ENCODE measurements at places on chromosomes 13 and 19.

GRCh38 chr13:44220948-44221347 lies 152.7 kb upstream of the SERP2 start:
- no peak for DNase-seq

- no peak for DNase-seq
These were observed 89.3 kb upstream of the C1QTNF9B start for GRCh38 chr13:23986619-23987018.

- DNase-seq = no peak
These were observed 234.9 kb downstream of the PCDH9 start for GRCh38 chr13:66995203-66995611.

- peak; percentile 80 for DNase-seq
These were observed 129.5 kb downstream of the CYSLTR2 start for GRCh38 chr13:48783181-48783630.

GRCh38 chr13:108785844-108786243 lies 156.4 kb downstream of the MYO16 start:
- DNase-seq = no peak

DNA sequence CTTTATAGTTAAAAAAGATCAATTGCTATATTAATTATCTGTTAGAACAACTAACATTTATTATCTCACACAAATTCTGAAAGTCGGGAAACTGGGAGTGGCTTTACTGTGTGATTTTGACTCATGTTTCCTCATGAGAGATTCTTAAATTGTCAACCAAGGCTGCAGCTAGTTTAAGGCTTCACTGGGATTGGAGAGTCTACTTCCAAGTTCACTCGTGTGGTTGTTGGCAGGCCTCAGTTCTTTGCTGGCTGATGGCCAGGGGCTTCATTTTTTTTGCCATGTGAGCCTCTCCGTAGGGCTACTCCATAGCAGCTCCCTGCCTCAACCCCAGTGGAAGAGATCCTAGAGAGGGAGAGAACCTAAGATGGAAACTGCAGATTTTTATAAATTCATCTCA lies 24.5 kb upstream of the LPAR6 start:
- DNase-seq = no peak

DNA sequence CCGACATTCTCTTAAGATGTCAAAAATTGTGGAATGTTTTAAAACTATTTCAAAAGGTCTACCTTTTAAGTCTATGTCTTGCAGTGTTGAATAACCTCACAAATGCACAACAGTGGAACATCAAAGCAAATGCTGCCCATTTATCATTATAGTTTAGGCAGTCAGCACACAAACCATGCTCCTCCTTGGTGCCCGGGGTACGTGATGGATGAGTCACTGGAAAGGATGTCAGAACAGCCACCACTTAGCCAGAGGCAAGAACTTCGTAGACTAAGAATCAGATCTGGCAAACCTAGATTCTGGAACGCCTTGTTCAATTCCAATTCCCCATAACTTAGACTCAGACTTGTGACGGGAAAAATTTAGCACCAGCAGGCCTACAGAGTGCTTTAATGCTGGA lies 343.6 kb downstream of the FGF9 start:
- DNase-seq = no peak

DNA sequence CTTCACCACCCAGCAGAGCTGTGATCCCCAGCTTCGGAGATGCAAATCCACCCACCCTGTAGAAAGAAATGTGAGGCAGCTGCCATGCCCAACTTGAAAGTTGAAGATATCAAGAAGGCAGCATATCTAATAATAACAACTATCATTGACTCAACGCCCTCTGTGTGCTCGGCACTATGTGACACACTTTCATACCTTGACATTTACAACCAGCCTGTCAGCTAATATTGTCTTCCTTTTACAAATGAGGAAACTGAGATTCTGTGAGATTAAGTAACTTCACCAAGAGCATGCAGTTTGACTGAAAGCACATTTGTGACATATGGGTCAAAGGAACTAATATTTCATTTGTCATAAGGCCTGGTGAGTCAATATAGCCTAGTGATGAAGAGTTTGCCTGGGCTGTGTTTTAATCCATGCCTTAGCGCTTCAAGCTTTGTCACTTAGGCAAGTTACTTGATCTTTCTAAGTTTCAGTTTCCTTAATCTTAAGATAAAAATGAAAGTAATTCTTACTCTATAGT lies 137.0 kb downstream of the FLT1 start:
- DNase-seq = no peak

DNA sequence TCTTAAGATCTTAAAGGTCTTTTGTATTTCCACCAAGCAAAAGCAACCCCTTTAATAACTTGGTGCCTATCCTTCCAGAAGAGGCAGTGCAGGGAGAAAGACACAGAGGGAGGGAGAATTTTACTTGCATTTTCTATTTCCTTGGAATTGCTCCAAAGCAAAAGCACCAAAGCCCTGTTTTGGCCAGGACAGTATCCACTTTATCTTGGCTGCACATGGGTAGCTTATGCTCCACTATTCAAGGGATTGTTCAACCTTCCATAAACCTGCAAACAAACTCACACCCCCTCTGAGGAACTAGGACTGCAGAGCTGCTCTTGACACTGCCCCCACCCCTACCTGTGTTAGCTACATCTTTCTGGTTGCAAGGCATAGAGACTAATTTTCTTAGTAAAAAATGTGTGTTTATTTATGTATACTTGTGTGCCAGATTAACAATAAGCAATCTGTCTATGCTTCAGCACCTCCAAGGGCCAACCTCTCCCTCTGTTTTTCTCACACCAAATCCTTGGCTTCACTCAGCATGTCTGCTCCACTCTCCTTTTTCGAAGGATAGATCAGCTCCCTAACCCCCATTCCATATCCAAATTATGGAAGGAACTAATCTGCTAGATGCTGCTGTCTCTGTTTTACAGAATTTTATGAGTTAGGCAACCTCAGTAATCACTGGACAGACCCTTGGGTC lies 68.1 kb upstream of the KLF12 start:
- no peak for DNase-seq

DNA sequence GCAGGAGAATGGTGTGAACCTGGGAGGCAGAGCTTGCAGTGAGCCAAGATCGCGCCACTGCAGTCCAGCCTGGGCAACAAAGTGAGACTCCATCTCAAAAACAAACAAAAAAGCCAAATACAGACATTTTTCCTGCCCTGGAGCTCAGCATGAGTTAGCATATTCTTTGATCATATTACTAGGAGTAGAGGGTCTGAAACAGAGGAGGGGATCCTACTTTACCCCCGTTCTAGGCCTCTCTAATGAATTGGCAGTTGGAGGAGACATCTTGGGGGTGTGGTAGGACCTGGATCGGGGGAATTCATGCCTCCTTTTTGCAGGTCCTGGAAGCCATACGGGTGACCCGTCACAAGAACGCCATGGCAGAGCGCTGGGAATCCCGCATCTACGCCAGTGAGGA lies 12.3 kb downstream of the MISP start:
- no peak for DNase-seq

GRCh38 chr19:53537521-53538377 lies at the start of gene ZNF331:
Gene ZNF331 (plus strand): TSS chr19:53538145. CDS start chr19:53569377, 31,232 bp downstream.
- DNase-seq = peak; percentile 51

DNA sequence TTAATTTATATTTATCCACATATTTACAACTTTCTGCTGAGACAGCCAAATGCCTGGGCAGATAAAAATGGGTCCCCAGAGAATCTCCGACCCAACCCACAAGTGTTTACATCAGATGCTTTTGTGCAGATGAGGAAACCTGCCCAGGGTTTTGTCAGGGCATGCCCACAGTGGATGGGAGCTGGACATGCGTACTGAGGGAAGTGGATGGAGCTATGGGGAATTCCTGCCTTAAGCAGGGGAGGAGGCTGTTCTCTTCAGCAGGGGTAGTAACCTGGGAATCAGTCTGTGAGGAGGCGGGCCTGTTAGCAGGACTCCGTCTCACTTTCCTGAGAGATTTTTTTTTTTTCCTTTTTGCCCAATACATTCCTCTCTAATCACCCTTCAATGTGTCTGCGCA lies 122.9 kb downstream of the RFC3 start:
- DNase-seq = no peak

DNA sequence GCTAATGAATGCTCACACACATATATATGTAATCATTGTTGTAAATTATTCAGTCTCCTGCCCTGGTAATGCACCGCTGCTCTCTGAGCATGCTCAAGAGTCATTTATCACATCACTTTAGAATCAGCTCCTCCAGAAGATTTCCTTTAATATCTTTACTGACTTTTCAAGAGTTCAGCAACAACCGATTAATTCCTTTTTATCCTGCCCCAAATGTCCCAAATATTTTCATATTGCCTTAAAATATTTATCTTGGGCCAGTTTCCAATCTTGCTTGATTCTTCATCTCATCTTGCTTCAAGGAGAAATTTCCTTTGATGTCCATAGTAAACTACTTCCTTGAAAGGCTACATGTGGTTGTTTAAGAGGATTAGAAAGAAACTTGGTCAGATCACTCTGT lies 132.5 kb downstream of the NHLRC3 start:
- no peak for DNase-seq

GRCh38 chr19:11100049-11100448 lies 10.8 kb downstream of the LDLR start:
- DNase-seq = no peak

DNA sequence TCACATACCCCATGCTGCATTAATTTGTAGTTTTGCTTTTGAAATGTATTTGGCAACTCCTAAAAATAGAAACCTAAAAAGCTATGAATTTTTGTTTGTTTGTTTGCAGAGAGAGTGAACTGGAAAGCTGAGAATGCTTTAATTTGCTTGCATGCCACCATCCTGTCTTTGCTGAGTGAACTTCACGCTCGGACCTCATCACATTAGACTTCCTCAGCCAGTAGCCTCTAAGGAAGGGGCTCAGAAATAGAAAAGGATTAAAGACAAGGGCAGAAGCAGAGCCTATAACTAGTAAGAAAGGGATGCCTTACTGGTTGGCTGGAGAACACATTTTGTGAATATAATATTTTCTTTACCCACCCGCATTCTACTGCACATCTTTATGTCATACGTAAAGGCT lies 275.1 kb downstream of the DCLK1 start:
- no peak for DNase-seq

- no peak for DNase-seq
These were observed 23.1 kb upstream of the SPRY2 start for GRCh38 chr13:80363890-80364503.

DNA sequence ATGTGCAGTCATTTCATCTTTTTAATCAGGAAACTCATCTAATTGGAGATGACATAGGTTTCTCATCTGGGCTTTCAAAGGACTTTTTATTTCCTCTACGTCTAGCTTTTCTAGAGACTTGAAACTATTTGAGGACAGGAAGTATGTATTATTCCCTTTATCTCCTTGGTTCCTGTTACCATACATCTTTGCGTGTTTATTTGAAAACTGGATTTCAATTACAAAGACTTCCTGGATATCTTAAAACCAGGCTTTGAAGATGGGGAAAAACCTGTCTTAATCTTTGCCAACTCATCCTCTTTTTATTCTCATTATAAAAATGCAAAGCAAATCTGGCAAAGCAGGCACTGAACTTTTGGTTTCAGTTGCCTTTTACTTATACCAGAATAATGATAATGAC lies 130.5 kb downstream of the LMO7 start:
- DNase-seq = no peak

- no peak for DNase-seq
These were observed 78.7 kb upstream of the GPC6 start for GRCh38 chr13:93147946-93148345.

GRCh38 chr13:112466132-112467058 lies 90.2 kb downstream of the SPACA7 start:
- no peak for DNase-seq

- no peak for DNase-seq
These were observed 164.4 kb downstream of the USP12 start for GRCh38 chr13:27007166-27007565.

- no peak for DNase-seq
These were observed 787.9 kb upstream of the KLHL1 start for GRCh38 chr13:70896136-70896535.

DNA sequence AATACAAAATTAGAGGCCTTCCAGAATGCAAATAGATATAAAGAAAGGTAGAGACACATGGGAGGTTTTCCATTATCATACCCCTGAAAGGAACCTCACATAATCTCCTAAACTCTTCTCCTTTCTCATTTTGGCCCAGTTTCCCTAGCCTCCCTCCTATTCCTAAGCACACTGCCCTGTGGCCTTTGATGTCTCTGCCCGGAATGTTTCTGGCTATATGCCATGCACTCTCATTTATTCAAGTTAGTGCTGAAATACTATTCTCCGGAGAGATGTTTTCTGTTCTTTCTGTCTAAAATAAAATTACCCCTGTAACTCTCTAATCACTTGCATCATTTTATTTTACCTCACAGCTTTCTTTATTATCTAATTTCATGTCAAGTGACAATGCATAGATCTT lies 1287.7 kb downstream of the SLITRK5 start:
- no peak for DNase-seq

- DNase-seq = no peak
These were observed 13.0 kb downstream of the SLC7A10 start for GRCh38 chr19:33212436-33213172.

DNA sequence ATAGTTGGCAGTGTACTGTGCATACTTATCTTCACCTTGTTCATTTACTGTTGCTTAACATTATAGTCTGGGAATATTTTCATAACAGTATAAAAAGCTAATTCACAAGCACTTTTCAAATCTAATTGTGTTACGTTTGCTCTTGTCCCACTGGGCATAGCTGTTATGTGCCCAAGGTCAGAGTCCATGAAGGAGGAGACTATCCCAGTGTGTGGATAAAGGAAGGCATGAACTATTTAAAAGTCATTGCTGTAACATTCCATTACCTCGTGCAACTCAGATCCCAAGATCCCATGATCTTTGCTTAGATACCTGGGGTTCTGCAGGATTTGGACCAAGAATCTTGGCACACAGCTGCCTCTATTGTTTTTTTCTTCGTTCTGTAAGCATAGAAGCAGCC lies 35.1 kb upstream of the RFXAP start:
- no peak for DNase-seq

DNA sequence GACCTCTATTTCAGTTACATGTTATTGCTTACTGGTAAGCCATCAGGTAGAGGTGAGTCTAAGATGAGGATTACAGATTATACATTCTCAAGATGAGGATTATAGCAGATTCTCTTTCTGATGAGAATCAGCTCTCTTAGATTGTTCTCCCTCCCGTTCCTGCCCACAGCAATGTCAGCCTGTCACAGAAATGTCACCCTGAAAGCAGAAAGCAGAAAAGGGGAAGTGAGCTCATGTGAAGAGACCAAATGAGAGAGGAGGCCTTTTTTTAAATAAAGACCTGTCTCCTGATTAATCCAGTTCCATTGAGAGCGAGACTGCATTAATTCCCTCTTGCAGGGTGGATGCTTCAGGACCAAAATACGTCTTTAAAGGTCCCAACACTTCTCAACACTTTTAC lies 445.6 kb downstream of the KCTD12 start:
- DNase-seq = no peak

- no peak for DNase-seq
These were observed 109.3 kb downstream of the ZIC5 start for GRCh38 chr13:99862244-99862643.

- no peak for DNase-seq
These were observed 66.8 kb downstream of the STK24 start for GRCh38 chr13:98510156-98510509.

Measured in bone marrow (tissue), 2 donors.